ENCODE measurements at places on chromosomes 5 and 9.

DNA sequence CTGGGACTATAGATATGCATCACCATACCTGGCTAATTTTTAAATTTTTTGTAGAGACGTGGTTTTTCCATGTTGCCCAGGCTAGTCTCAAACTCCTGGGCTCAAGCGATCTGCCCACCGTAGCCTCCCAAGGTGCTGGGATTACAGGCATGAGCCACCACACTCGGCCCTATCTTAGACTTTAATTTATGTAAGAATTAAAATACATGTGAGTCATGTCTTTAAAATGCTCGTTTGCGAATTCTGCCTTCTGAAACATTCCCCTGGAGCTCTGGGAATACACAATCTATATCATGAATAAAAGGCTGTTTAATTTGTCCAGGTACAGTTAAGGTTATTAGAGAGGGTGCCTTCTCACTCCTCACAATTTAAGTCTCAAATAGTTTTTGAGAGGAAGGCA lies 32.8 kb downstream of the RHOBTB3 start:
- no peak for DNase-seq

DNA sequence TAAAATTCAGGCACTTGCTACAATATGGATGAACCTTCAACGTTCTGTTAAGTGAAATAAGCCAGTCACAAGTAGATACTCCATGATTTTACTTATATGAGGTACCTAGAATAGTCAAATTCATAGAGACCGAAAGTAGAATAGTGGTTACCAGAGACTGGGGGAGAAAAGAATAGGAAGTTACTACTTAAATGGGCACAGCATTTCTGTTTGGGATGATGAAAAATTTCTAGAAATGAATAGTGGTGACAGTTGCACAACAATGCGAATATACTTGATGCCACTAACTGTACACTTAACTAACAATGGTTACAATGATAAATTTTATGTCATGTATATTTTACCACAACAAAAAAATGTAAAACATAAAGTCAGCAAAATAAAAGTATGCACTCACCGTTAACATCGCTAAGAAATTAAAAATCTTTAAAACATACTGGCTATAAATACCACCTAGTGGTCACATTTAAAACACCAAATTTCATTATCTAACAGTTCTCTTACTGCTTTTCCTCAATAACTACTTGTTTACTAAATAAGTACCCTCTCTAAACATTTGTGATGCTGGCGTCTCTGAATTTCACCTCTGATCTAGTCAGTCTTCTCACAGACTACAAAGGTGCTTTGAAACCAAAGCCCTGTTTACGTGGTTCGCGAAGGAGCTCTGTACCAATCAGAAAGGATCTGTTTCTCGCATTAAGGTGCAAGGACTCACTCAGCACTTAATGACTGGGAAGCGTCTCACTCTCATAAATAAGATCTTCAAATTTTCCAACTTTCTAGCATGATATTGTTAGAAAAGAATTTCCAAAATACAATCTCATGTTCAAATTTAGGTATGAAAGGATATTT lies 22.7 kb downstream of the KIF3A start:
- DNase-seq: no peak

- DNase-seq: no peak
These were observed at the start of gene GAPT for GRCh38 chr5:58491216-58491892. Gene GAPT, plus strand, starts transcription at chr5:58491435. Its CDS starts 3,102 bp downstream, at chr5:58494537.

- no peak for DNase-seq
These were observed 2.4 kb upstream of the SNX2 start for GRCh38 chr5:122772446-122772845.

- DNase-seq: no peak
These were observed 16.4 kb upstream of the ZBED3 start for GRCh38 chr5:77103457-77103856.

GRCh38 chr9:97237311-97237786 lies 70.1 kb upstream of the CCDC180 start:
- DNase-seq: no peak

DNA sequence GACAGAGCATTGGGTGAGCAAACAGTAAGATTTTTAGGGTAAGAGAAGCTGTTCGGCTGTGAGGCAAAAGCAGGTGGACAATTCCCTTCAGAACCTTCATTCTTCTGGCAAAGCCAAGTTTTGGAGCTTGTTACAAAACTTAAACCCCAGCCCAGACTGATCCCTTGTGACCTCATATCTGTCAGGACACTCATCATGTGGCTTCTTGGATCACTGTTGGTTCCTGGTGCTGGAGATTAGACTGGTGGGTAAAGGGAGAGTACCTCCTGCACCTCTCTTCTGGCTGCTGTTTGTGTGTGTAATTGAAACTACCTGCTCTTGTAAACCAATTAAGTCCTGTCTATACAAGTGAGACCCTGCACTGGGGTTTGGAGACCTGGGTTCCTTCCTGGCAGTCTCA lies 21.0 kb downstream of the LARP1 start:
- no peak for DNase-seq

- DNase-seq: no peak
These were observed 84.5 kb downstream of the FGF1 start for GRCh38 chr5:142601432-142601831.

DNA sequence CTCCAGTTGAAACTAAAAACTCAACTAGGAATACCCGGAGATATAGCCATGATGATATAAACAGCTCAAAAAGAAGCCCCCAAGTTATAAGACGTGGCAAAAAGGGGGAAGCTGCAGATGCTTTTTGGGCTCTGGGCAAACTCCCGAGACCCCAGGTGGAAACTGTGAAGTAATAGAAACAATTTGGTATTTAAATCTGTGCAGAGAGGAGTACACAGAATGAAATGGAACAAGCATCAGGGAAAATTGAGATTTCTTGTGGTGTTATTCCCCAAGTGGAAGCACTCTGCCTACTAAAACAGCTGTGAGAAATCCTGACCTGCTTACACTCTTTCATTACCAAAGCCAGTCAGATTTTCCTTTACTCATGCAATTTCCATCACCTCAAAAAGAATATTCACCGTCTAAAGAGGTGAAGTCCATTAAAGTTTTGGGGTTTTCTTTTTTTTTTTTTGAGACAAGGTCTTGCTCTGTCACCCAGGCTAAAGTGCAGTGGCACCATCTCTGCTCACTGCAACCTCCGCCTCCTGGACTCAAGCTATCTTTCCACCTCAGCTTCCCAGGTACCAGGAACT lies 23.5 kb downstream of the SAXO1 start:
- no peak for DNase-seq

All from NCI-H1092 (cell line).